H9 (cell line): ENCODE measurements at places on chromosomes 3 and 15. TPM values are rescaled to one million over a fixed set of nuclear protein-coding genes. Genes with fewer than 3 reads are reported as not detected.

Gene KLHL40
- total RNA-seq, result not detected in 2 replicates

Gene CLDN18
- not detected in 2 replicates for total RNA-seq

Gene IMP3
- total RNA-seq, result 97.9 and 106 TPM in 2 replicates

Gene ACY1
- 62.6 and 63.6 TPM in 2 replicates for total RNA-seq

Gene PAK2
- 60.8 and 65.7 TPM in 2 replicates for total RNA-seq

Gene HTR3E
- total RNA-seq, result not detected in 2 replicates

Gene RLBP1
- total RNA-seq, result not detected in 2 replicates

Gene TM4SF4
- total RNA-seq, result not detected in 2 replicates

Gene ACVR2B
- total RNA-seq, result 99.9 and 105 TPM in 2 replicates

- no peak for DNase-seq
- H3K36me3 ChIP-seq, result no peaks in the 10 kb centered on the region
- H3K4me3 ChIP-seq, result no peak overlapping the region
- H3K27ac ChIP-seq, result no peak overlapping the region
Observed at GRCh38 chr15:50077651-50078050, 41.4 kb downstream of the ATP8B4 start.

GRCh38 chr15:41013691-41014414 is 60.6 kb downstream of the CHAC1 start:
- peaks cover 21% of the 10 kb centered on the region; the same call in 1 of the 2 replicates for H3K36me3 ChIP-seq
- no peak overlapping the region for H3K4me3 ChIP-seq
- no peaks in the 10 kb centered on the region for H3K27me3 ChIP-seq
- no peaks in the 10 kb centered on the region for H3K4me1 ChIP-seq
- no peak overlapping the region for H3K27ac ChIP-seq

GRCh38 chr3:50123394-50124051 is 31.6 kb upstream of the SEMA3F start:
- H3K27me3 ChIP-seq, result no peaks in the 10 kb centered on the region
- DNase-seq, result no peak
- H3K27ac ChIP-seq, result no peak overlapping the region
- H3K4me3 ChIP-seq, result no peak overlapping the region
- H3K36me3 ChIP-seq, result peaks cover 13% of the 10 kb centered on the region

- H3K27ac ChIP-seq, result no peak overlapping the region
- no peaks in the 10 kb centered on the region for H3K27me3 ChIP-seq
- no peak for DNase-seq
- H3K4me1 ChIP-seq, result peaks cover 6% of the 10 kb centered on the region; the same call in 1 of the 2 replicates
- no peak overlapping the region for H3K4me3 ChIP-seq
- peaks cover 24% of the 10 kb centered on the region for H3K36me3 ChIP-seq
Observed at GRCh38 chr3:172083995-172084409, 44.6 kb downstream of the FNDC3B start.

GRCh38 chr15:90261811-90262210 is 3.7 kb upstream of the NGRN start:
- no peak overlapping the region for H3K27ac ChIP-seq
- no peak overlapping the region for H3K4me3 ChIP-seq
- H3K36me3 ChIP-seq, result no peaks in the 10 kb centered on the region; the same call in 1 of the 2 replicates
- no peak for DNase-seq
- H3K27me3 ChIP-seq, result no peaks in the 10 kb centered on the region; the same call in 1 of the 2 replicates

DNA sequence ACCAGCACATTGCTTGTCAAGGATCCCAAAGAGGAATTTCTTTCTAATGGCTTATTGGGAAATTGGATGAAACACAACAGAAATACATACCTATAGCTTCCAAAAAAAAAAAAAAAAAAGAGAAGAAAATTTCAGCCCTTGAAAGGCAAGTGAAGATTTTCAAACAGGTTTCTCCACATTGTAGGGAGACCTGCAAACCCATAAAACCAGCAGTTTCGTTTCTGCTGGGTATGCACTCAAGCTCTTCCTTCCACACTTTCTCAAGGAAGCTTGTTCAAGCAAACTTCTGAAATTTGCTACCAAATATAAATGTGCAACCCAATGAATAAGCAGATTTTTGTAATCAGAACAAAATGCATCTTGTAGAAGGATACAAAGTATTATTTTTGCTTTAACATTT is 15.9 kb upstream of the SH3BP5 start:
- no peak overlapping the region for H3K27ac ChIP-seq
- H3K4me1 ChIP-seq, result no peaks in the 10 kb centered on the region
- DNase-seq, result no peak
- H3K36me3 ChIP-seq, result peaks cover 4% of the 10 kb centered on the region; the same call in 1 of the 3 replicates
- H3K27me3 ChIP-seq, result no peaks in the 10 kb centered on the region
- no peak overlapping the region for H3K4me3 ChIP-seq

DNA sequence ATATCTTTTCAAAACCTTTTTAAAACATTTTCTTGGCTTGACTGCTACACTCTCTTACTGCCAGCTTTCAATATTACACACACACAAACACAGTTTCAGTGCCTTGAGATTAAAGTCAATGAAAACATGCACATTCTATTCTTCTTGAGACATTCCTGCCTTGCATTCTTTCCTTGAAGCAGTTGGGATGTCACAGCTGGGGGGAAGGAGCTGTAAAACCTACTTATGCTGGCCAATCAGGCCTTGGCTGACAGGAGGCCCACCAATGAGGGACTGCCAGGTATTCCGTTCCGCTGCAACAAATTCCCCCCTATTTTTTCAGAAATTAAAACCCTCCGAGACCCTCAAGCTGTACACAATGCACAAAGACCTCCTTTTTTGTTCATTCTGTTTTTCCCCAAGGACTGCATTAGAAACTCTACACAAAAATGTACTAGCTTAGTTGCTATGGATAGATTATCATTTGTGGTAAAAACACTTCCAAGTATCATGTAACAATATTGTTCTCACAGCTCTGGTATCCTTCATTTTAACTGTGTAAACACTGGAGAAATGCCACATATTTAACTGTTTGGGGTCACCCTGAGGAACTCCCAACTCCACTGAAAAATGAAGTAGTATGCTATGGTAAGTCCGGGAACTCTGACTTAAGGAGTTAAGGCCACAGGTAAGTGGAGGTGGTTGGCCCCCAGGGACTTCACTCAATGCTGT is 18.5 kb downstream of the FSTL1 start:
- H3K27me3 ChIP-seq, result no peaks in the 10 kb centered on the region
- DNase-seq, result peak; percentile 75
- H3K36me3 ChIP-seq, result peaks cover 46% of the 10 kb centered on the region
- no peak overlapping the region for H3K4me3 ChIP-seq
- peak overlapping the region; percentile 53 for H3K27ac ChIP-seq

- H3K4me1 ChIP-seq, result peaks cover 4% of the 10 kb centered on the region
- H3K36me3 ChIP-seq, result no peaks in the 10 kb centered on the region
Observed at GRCh38 chr3:131794766-131795388, 239.9 kb downstream of the CPNE4 start.

GRCh38 chr3:30232142-30232541 is 374.3 kb upstream of the TGFBR2 start:
- no peaks in the 10 kb centered on the region for H3K27me3 ChIP-seq
- DNase-seq, result no peak
- H3K27ac ChIP-seq, result no peak overlapping the region
- no peaks in the 10 kb centered on the region; the same call in 1 of the 2 replicates for H3K4me1 ChIP-seq

DNA sequence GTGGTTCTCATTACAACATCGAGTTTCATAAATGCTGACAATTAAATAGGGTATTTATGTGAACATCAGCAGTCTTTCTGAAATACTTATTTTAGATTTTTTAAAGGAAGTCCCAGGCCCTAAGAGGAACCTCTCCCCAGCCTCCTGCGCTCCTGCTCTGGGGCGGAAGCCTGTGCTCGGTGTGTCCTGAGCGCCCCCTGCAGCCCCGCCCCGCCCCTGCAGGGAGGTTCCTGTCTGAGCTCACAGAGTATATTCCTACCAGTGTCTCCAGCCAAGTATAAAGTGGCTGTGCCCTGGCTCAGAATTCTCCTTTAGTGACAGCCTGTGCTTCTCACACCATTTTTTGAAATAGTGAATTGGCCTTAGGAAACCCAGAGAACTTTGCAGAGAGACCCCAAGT is 567.9 kb downstream of the GOLGA6L6 start:
- no peaks in the 10 kb centered on the region for H3K4me1 ChIP-seq
- no peak overlapping the region for H3K27ac ChIP-seq
- no peaks in the 10 kb centered on the region for H3K27me3 ChIP-seq
- DNase-seq, result no peak
- no peaks in the 10 kb centered on the region; the same call in 1 of the 2 replicates for H3K36me3 ChIP-seq
- H3K4me3 ChIP-seq, result no peak overlapping the region

DNA sequence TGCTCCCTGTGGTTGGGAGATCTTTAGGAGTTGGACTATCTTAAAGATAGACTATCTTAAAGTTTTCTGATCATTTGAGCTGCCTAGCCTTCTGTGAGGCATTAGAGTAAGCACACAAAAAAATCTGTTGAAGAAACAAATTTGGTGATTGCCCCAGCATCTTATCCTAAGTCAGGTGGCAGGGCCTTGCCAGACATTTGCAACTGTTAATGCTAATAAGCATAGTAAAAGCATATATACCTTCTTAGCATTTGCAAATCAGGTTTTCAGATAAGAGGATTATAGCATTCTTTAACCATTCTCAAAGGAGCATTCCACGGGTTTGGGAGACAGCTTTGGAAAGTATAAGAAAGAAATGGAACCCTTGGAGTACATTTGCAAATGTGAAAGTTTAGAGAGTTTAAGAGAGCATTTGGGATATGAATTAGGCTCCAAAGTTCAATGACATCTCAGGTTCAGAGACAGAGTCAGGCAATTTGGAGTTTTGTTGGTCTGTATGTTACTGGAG is 61.0 kb downstream of the SEMA6D start:
- H3K4me3 ChIP-seq, result peak overlapping the region; percentile 49; the same call in 1 of the 3 replicates
- no peak for DNase-seq
- H3K27ac ChIP-seq, result no peak overlapping the region
- H3K4me1 ChIP-seq, result no peaks in the 10 kb centered on the region; the same call in 1 of the 2 replicates

- DNase-seq, result no peak
- no peaks in the 10 kb centered on the region; the same call in 1 of the 2 replicates for H3K4me1 ChIP-seq
- no peaks in the 10 kb centered on the region for H3K27me3 ChIP-seq
Observed at GRCh38 chr3:104523136-104523535, 843.6 kb upstream of the ALCAM start.

- H3K4me3 ChIP-seq, result no peak overlapping the region
- no peak for DNase-seq
- no peaks in the 10 kb centered on the region for H3K36me3 ChIP-seq
- no peaks in the 10 kb centered on the region for H3K27me3 ChIP-seq
Observed at GRCh38 chr3:110393941-110394340, 677.7 kb upstream of the NECTIN3 start.
